Spleen (tissue), 13 donors: ENCODE measurements at places on chromosomes 4 and X. TPM values are rescaled to one million over a fixed set of nuclear protein-coding genes. Genes with fewer than 3 reads are reported as not detected.

Gene IGFBP7
- 725 TPM for total RNA-seq

Gene TRIM2
- total RNA-seq: 28.1 TPM

Gene CCNG2
- total RNA-seq: 77.0 TPM

Gene STATH
- not detected for total RNA-seq

Gene WAS
- total RNA-seq: 107 TPM

Gene UCHL1
- total RNA-seq: 2.3 TPM

Gene MAMLD1
- total RNA-seq: 4.5 TPM

Gene HGFAC
- total RNA-seq: not detected

Gene TECRL
- total RNA-seq: not detected

Gene CD99L2
- 41.0 TPM for total RNA-seq

Gene CCNA2
- 5.2 TPM for total RNA-seq

Gene ATP6AP1
- total RNA-seq: 122 TPM

Gene FAM133A
- not detected for total RNA-seq

Gene POLA1
- total RNA-seq: 12.1 TPM

Gene AKAP4
- not detected for total RNA-seq

Gene ADH1A
- total RNA-seq: not detected

Gene TRMT10A
- 5.0 TPM for total RNA-seq

Gene GPR50
- total RNA-seq: not detected

Gene LRCH2
- total RNA-seq: 3.4 TPM

Gene CENPI
- 7.3 TPM for total RNA-seq

Gene AMOT
- 3.4 TPM for total RNA-seq
